Endothelial cell (in vitro differentiated cells): ENCODE measurements at places on chromosomes 16 and 17. TPM values are rescaled to one million over a fixed set of nuclear protein-coding genes. Genes with fewer than 3 reads are reported as not detected.

- DNase-seq = peak; percentile 86
These were observed 1.4 kb upstream of the HES7 start for GRCh38 chr17:8125154-8125946.

GRCh38 chr16:2987833-2988232 is 7.6 kb upstream of the PKMYT1 start:
- no peak for DNase-seq

Gene SLC26A11
- 50.1 TPM for total RNA-seq

Gene AGRP
- not detected for total RNA-seq

DNA sequence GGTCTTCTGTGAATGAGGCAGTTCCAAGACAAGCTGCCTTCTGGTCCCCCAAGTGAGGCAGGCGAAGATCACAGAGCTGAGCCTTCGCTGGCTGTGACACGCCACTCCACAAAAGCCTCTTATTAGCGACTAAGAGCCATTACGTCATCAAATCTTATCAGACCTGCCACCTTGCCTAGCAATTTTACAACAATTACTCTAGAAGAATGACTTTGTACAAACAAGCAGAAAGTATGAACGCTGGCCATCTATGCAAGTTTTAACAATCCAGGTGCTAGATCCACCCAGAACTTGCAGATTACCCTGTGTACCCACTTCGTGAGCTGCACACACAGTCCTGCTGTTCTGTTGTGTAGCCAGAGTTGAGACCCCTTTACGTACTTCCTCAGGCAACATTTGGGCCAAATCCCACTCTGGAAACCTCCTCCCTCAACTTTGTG is 3.8 kb upstream of the ICAM2 start:
- DNase-seq = no peak

DNA sequence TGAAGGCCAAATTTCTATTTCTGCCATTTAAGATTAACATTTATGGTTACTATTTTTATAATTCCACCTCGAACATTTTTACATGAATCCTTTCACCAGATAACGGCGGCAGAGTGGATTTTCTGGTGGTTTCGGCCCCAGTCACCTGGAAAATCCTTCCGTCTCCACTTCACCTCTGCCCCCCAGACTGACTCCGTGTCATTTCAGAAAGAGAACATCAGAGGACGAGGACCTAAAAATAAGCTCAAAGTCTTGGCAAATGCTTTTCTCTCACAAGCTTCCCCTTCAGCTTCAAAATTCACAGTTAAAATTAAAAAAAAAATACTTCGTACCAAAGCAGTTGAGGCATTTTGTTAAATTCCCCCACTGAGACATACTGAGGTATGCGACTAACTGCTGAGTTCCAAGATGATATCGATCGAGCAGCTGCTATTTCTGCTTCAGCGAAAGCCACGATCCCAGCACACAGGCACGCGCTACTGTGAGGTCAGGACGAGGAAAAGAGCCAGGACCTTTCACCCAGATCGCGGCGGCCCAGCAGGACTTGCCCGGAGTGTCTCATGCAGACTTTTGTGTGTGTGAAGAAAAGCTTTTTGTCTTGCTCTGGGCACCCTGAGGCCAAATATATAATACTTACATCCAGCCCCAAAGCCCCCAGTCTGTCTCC is 36.8 kb downstream of the ASPA start:
- no peak for DNase-seq

- no peak for DNase-seq
These were observed 12.4 kb upstream of the GSE1 start for GRCh38 chr16:85600530-85601271.

GRCh38 chr16:50265260-50265659 is 1.1 kb upstream of the ADCY7 start:
- DNase-seq = no peak

- peak; percentile 8 for DNase-seq
These were observed 1.7 kb downstream of the MYOCD start for GRCh38 chr17:12667299-12667958.

DNA sequence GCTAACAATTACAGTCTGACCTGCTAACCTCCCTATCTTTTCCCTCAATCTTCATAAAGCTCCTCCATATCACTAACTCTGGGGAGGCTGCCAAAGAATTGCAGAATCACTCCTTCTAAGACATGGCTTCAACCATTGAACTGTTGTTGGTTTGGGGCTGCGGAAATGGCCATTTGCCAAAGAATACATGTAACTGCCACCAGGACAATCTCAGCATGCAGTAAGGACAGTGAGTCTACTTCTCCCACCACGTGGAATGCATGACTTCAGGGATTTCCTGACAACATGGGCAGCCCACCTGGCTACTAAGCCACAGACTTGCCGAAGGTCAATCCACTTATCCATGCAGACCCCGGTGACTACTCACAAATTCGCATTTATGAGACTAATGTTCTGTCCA is 104.3 kb upstream of the NUDT7 start:
- DNase-seq = no peak

Gene C16orf92
- total RNA-seq = not detected

- DNase-seq = no peak
These were observed at the start of gene ABCA8 for GRCh38 chr17:68955181-68955841. Gene ABCA8 (minus strand): TSS chr17:68955392. CDS start chr17:68942034, 13,358 bp downstream.

DNA sequence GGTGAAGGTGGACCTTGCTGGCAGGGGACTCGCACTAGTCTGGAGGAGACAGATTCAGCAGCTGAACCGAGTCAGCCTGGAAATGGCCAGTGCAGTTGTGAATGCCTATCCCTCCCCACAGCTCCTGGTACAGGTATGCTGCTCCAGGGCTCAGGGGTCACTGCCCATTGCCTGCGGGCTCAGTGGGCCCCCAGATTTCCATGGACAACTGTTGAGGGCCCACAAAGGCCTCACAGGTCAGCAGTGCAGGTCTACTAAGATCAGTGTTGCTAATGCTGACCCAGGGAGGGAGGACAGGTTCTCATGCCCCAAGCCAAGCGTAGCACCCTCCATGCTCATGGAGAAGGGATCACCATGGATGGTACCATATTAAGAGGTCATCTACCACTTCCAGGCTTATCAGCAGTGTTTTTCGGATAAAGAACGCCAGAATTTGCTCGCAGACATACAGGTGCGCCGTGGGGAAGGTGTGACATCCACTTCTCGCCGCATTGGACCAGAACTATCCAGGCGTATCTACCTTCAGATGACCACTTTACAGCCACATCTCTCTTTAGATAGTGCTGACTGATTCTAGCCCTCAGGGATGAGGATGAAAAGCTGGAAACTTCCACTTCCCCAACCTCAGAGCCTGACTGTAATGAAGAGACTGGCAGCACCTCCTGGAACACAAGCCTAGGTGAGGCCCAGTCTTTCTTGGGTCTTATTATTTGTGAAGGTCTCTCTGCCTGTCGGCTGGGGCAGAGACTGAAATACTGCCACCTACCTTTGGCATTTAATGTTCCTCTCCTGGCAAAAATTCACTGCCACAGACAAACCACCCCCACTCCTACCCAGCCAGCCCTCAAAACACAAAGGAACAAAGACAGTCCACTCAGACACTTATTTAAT is 7.6 kb downstream of the EME1 start:
- DNase-seq = no peak

- no peak for DNase-seq
These were observed 16.1 kb downstream of the MGRN1 start for GRCh38 chr16:4640572-4641305.

DNA sequence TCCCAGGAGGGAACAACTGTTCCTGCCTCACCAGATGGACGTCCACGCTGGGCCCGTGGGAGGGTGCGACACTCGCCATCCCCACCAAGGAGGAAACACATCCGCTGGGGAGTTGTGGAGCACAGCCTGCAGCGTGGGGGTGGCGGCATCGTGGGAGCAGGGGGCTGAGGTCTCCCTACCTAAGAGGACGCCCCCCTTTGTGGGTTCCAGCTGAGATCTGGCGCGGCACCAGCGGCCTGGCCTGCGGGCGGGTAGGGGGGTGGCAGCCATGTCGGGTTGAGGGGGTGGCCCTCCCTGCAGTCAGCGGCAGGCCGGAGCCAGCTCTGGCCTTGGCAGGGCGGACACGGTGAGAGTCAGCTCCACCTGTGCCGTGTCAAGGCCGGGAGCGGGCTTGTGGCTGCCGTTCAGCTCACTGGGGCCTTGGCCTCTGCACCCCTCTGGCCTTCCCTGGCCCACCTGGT is 116.7 kb upstream of the CIBAR2 start:
- DNase-seq = no peak

DNA sequence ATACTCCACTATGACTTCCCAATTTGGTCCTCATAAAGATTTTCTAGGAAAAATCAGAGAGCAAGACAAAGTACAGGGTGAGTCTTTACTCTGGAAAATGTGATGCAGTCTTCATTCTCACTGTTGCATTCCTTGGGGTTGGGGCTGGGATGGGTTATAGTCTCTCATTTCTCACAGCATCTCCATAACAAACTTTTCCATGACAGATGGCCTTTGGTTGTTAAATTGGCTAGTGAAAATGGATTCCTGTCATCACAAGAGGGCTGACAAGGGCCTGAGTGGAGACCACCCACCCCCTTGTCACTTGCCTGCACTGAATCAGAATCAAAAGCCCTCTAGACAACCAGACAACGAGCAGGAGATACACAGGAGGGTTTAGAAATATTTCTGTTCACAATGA is 174.6 kb downstream of the AATF start:
- no peak for DNase-seq

GRCh38 chr17:27612160-27612770 is 18.7 kb upstream of the LGALS9 start:
- no peak for DNase-seq

- no peak for DNase-seq
These were observed 308.1 kb upstream of the MYOCD start for GRCh38 chr17:12357600-12357999.

Gene NPB
- total RNA-seq = 0.56 TPM

Gene PLA2G10
- 0.28 TPM for total RNA-seq

Gene SOCS7
- 13.8 TPM for total RNA-seq

DNA sequence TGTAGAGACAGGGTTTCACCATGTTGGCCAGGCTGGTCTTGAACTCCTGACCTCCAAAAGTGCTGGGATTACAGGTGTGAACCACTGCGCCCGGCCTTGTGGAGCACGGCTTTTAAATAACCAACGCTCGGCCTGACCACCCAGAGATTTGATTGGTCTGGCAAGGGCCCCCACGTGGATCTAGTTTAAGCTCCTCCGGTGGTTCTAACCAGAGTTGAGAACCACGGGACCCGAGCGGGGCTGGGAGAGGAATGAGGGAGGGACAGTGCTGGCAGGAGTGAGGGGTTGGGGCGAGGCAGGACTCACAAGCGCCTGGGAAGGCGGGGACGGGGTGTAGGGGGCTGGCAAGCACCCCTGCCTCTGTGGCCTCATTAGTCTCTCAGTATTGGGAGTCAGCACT is 3.0 kb downstream of the NLRC3 start:
- no peak for DNase-seq

DNA sequence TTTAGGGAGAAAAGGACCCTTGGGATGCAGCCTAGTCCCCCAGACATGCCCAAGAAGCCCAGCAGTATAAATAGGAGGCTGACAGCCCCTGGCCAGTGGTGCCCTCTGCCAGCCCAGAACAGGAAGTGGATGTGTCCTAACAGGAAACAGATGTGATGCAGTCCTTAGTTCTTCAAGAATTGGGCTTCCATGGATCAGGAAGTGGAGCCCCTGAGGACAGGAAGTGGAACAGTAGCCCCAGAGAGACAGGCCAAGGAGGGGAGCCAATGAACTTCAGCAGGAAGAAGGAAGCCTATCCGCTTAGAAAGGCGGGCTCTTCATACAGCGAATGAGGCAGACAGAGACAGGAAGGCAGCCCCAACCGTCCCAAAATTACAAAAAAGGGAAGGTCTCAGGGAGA is 7.2 kb downstream of the CTF1 start:
- DNase-seq = peak; percentile 54
